Stimulated activated CD4-positive, alpha-beta T cell treated with anti-CD3 and anti-CD28 coated beads, Interleukin-12 subunit alpha, Interleukin-12 subunit beta, amount 100 ng/mL, for 24 hours (primary cell): ENCODE measurements at places on chromosomes 1 and 21.

- DNase-seq: no peak
These were observed 330.0 kb upstream of the PLD5 start for GRCh38 chr1:242854466-242854865.

DNA sequence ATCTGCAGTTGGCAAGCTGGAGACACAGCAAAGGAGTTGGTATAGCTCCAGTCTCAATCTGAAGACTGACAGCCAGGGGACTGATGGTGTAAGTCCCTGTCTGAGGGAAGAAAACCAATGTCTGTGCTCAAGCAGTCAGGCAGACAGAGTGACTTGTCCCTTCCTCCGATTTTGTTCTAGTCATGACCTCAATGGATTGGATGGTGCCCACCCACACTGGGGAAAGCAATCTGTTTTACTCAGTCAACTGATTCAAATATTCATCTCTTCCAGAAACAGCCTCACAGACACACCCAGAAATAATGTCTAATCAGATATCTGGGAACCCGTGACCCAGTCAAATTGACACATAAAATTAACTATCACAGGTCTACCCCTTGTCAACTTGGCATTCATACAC lies 11.9 kb upstream of the MRPL39 start:
- no peak for DNase-seq

DNA sequence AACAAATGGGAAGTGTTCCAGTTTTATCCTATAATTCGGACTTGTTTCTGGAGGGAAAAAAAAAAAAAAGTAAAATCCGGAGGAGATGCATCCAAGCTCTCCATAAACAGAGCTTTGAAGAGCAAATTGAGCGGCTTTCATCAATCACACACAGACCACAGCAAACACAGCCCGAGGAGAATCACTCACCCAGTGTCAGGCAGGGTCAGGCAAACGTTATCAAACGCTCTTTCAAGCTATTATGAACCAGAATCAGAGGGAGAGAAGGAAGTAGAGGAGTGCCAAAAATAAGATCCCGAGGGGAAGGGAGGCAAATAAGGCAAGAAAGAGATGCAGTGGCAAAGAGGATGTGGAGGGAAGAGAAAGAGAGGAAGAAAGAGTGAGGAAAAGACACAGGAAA lies 188.3 kb upstream of the CAMK1G start:
- no peak for DNase-seq

DNA sequence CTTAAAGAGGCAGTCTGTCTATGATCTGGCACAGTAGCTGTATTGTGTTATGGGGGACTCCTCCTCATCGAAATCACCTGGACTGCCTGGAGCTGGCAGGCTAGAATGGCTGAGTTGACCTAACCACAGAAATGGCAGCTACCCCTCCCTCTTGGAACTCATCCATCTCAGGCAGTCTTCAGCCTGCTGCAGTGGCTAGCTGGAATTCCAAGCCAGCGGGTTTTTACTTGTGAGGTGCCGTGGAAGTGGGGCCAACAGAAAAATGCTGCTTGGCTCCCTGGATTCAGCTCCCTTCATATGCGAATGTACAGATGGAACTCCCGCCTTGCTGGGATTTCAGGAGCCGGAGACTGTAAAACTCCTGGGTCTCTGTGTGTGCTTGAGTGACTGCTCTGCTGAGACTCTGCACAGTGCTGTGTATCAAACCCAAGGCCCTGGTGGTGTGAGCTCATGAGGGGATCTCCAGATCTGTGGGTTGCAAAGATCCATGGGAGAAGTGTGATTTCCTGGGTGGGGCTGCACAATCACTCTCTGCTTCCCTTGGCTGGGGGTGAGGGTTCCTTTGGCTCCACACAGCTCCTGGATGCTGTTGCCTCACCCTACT lies 316.9 kb downstream of the CTH start:
- no peak for DNase-seq

DNA sequence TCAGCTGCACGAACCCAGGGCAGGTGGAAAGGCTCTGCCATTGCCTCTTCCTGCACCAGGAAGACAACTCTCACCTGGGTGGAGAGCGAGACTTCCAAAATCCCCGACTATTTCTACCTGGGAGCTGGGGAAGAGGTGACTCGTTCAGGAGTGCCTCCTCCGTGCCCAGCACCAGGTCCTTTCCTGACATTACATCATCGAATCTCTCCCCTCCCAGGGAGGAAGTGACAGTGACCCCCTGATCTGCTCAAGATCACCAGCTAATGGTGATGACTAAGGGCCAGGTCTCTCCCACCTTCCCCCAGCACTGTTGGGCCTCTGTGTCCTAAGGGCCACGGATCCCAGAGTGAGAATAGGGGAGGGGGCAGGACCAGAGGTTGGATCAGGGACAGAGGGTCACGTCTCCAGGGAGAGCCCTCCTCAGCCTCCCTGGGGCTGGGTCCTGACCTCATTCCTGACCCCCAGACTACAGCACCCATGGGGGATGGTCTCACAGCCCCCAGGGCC lies 6.8 kb downstream of the MEGF6 start:
- DNase-seq: no peak

DNA sequence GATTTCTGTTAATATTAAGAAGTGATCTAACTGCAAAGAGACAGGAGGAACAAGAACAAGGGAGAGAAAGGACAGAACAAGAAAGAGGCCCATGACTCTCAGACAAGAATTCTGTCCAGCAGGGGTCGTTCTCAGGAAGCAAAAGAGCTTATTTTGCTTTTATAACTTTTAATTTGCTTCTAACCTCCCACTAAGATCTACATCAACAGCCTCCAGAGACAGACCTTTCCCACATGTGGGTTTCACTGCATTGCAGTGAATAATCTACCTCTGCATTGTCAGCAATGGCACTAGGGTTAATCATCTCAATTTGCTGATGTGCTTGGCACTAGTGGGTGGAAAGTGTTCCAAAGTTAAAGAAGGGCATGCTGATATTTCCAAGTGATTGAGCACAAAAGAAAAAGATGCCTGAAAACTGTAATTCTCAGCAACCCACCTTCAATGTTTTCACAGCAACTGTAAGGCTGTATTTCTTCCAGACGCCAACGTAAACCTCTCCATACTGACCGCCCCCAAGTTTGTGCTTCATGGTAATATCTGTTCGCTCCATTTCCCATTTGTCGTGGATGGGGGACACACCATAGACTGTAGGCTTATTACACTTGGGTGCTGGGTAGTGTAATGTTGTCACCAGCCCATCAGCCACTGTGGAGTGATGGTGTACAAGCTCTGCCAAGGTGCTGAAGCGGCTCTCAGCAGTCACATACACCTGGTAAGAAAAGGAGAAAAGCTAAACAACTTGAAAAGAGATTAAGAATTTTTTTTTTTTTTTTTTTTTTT lies 39.5 kb downstream of the TOR3A start:
- DNase-seq: peak; percentile 18

- DNase-seq: no peak
These were observed 13.8 kb downstream of the RASSF5 start for GRCh38 chr1:206521127-206521526.

- no peak for DNase-seq
These were observed 58.8 kb downstream of the CAPZB start for GRCh38 chr1:19426294-19427086.

GRCh38 chr1:42162181-42162580 lies 2.4 kb downstream of the GUCA2A start:
- no peak for DNase-seq

DNA sequence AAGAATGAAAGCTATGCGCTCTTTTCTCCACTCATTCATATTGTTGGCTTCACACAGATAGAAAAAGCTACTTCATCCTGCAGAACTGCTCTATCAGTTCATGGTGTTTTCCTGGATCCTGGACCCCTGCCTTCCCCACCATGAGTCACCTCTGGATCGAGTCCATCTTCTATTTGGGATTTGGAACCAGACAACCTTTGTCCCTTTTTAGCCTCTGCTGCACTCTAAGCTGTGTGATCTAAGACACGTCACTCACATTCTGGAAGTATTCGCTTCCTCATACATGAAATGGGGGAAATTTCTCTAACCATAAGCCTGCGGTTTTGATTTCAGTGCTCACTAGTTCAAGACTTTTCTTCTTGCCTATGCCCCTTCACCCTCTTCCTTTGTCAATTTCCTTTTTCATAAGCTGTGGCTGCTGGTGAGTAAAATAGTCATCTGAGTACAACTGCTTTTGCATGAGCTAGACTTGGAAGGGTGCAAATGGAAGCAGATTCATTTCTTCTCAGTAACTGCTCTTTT lies 14.1 kb upstream of the DEGS1 start:
- DNase-seq: no peak

DNA sequence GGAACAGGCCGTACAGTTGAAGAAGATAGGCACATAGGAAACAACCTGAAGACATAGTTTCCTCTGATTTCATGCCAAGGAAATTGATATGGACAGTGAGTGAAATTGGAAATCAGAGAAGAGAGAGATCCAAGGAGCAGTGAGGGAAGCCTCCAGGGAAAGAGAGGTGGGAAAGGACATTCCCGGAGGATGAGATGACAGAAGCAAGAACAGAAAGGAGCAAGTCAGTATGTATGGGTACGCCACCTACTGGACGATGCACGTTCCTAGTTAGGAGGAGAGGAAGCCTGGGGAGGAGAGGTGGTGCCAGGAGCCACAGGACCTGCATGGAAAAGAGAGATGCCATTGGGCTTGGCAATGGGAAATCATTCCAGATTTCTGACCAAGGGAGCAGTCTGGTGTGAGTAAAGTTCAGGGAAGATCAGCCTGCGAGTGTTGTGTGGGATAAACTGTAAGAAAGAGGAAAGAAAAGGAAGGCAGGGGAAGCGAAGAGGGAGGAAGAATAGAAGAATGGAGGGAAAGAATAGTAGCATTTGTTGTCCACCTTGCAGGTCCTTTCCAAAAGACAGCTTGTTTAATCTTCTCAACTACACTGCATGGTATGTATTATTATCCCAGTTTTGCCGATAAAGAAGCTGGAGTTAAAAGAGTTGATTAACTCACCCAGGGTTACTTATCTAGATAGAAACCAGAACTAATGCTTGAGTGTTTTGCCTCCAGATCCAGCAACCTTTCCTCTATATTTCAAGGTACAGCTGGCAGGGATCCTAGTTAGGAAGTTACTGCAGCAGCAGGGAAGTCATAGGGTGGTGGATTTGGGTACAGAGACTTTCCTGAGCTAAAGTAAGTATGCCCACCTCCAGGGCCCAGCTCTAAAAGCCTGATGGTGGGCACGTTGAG lies 27.4 kb downstream of the C1orf116 start:
- DNase-seq: no peak

- no peak for DNase-seq
These were observed 49.6 kb upstream of the GOLT1A start for GRCh38 chr1:204263254-204263910.

- DNase-seq: no peak
These were observed 375.3 kb upstream of the C1orf87 start for GRCh38 chr1:60448850-60449249.

- no peak for DNase-seq
These were observed 55.8 kb downstream of the IARS2 start for GRCh38 chr1:220149742-220150141.

- DNase-seq: no peak
These were observed 119.0 kb upstream of the ADGRL2 start for GRCh38 chr1:81681601-81682266.

- no peak for DNase-seq
These were observed 9.0 kb downstream of the ZBTB17 start for GRCh38 chr1:15966956-15967344.

DNA sequence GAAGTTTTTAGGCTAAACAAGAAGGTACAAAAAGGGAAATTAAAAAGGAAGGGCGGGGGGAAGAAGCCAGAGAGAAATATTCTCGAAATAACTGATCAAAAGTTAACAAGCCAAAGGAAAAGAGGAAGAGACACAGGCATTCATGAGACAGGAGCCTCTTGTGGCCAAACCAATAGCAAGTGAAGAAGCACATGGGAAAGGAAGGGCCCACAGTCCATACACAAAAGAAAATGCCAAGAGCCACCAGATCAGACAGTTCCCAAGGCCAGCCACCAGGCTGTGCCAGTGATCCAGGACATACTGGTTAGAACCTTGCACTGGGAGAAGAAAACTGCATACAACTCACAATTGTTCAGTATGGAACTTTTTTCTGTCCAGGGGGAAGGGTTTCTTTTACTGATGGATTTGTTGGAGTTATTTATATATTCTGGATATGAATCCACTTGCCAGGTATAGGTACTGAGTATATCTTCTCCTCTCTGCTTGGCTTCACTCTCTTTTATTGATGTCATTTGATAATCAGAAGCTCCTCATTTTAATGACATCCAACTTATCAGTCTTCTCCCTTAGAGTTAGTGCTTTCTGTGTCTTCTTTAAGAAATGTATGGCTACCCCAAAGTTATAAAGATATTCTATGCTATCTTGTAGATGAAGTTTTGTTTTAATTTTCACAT lies 76.8 kb downstream of the CD46 start:
- DNase-seq: peak; percentile 55

- no peak for DNase-seq
These were observed 29.0 kb downstream of the RBM11 start for GRCh38 chr21:14244911-14245310.

DNA sequence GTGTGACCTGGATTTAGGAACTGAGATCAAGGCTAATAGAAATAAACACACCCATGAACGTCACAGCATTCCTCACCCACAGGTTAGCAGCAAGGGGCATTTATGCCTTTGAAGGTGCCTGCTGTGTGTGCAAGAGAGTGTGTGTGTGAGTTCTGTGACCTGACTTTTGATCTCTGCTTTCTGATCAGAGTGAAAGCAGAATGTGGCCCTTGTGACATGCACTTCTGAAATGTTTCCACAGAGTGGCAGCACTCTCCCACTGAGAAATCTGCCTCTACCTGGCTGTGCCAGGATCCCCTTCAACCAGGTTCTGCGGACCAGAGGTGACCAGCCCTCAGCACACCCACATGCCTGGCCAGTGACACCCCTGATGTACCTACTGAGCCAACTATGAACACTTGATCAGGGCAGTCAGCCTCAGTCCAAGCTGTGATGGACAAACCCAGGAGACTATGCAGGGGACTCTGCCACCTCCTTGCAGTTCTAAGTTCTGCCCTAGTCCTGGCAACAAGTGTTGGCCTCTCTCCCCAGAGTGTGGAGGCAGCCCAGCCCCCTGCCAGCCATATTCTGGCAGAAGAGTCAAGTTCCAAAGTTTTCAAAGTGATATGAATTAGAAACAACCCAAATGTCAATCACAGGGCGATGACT lies 41.0 kb downstream of the RXRG start:
- no peak for DNase-seq

GRCh38 chr1:180165509-180166435 lies 11.1 kb downstream of the QSOX1 start:
- DNase-seq: no peak

DNA sequence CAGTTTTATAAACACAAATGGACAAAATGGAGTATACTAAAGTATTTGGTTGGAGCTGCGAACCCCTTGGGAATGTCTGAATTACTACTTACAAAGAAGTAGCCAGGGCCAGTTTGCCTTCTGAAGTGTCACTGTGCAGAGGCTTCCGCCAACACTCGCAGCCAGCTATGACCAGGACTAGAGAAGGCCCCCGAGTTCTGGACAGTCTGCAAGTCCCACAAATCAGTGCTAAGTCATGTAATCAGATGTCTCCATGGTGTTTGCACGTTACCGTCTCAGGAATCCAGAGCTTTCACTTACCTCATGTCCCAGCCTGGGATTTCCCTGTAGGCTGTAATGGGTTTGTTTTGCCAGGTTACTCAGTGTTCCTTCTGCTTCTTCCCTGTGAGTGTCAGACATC lies 106.6 kb upstream of the SPAG17 start:
- DNase-seq: no peak
